Activated T-helper 1 cell treated with anti-CD3 and anti-CD28 coated beads, Interleukin-12 subunit alpha, Interleukin-12 subunit beta, Interleukin-2, Interleukin-4 antibody, amounts not matched to agents 30 ng/mL and 10 ng/mL and 1 ng/mL, durations not matched to agents 14 hours and 24 hours and 36 hours (primary cell): ENCODE measurements at places on chromosomes 7 and 10.

- peak; percentile 15 for DNase-seq
These were observed 38.0 kb downstream of the PRKAG2 start for GRCh38 chr7:151838861-151839381.

DNA sequence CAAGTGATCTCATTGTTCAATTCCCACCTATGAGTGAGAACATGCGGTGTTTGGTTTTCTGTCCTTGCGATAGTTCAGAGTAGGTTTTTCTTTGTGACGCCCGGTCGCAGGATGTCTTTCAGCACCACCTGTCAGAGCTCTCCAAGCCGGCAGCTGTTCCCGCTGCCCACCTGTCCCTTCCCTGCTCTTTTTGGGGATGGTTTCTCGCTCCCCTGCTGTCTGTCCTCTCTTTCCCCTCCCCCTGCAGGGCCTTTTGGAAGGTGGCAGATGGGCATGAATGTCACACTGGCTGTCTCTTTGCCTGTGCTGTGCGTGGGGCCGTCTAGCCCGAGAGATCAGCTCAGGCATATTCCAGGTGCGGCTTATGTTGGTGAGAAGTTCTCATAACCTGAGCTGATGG, 137.0 kb downstream of the GRK5 start:
- no peak for DNase-seq

DNA sequence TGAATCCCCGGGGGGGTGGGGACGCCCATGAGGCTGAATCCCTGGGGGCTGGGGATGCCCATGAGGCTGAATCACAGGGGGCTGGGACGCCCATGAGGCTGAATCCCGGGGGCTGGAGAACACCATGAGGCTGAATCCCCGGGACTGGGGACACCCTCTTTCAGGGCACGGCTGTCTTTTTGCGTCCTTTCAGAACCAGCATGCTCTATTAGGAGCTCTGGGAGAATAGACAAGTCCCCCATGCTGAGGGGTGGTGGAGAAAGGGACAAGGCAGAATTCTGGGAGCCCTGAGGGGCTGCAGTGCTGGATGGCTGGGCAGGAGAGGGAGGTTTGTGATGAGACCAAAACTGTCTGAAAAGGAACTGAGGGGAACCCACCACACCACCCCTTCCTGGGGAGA, 257.3 kb upstream of the TCERG1L start:
- no peak for DNase-seq

DNA sequence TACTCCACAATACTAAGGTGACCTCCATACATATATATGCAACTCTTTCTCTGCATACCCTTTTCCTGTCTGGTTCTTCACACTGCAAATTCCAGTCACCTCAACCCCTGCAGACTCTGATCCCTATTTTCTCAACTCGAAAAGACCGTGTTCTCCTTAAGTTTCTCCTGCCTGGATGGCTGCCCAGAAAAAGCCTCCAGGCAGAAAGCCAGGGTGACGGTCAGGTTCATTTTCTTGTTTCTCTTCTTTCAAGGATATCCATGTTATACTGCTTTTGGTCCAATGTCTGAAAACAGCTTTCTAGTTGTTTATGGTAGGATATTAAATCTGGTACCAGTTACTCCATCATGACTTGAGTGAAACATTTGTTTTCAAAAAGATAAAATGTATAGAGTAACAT, 267.8 kb upstream of the MYO3A start:
- no peak for DNase-seq

DNA sequence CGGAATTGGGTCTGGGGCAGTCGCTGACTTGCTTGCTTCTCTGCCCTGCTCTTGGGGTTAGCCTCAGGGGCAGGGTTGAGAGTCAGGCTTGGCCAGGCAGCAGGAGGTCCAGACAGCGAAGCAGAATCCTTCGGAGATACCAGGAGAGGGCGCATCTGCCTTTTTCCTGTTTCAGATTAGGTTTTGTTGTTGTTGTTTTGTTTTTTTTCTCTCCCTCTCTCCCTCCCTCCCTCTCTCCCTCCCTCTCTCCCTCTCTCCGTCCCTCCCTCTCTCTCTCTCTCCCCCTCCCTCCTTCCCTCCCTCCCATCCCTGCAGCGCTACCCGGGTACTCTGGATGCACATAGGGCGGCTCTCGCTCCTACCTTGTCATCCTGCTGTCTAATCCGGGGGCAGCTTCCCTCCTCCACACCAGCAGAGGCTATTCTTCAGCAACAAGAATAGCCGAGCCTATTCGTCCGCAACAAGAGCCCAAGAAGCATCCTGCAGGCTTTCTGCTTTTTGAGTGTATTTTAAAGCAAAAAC, 758 bp upstream of the OPTN start:
- DNase-seq: peak; percentile 54

DNA sequence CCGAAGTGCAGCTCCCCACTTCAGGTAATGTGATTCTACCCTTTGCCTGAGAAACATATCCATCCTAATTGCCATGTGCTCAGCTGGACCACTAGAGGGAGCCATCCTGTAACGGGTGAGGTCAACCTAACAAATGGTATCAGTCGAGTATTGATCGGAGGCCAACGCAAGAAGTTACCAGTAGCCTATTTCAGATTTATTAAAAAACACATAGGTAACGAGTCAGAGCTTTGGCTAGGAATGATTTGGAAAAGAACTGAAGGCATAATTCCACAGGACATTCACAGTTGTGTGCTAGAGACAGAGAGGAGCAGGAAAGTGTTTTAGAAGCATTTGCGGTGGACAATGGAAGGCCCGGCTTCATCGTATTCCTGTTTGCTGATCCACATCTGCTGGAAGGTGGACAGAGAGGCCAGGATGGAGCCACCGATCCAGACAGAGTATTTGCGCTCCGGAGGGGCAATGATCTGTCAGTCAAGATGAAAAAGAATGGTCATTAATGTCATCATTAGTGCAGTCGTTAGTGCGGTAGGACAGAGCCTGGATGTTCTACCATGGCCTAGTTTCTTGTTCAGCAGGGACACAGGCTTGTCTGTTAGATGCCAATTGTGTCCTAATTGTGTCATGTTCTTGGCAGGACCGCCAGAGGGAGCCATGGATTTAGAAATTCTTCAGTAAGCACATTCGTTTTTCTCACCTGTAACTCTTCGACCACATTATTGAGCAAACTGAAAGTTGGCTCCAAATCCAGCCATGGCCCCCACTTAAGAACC, 17.5 kb downstream of the ACTA2 start:
- peak; percentile 56 for DNase-seq

DNA sequence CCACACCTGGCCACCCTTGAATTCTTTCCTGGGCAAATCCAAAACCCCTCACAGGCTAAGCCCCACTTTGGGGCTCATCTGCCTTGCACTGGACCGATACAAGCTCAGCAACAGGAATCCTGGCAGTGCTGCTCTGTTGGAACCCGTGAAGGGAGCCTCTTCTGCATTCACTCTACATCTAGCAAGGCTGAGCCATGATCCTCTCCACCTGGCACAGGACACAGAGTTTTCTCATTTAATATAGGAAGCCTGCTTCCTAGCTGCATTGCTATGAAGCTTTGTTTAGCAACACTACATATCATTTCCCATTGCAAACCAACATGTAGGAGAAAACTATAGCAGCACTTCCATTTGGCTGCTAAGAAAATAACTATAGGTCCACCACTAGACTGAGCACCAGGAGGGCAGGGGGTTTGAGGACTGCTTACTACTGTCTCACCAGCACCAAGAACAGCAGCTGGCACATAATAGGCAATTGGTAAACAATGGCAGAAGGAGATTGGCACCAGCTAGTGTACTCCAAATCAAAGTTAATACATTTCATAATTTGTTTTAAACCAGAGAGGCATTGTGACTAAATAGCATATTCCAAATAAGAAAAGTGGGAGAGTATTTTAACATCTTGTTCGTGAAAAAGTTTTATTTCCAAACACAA, 56.1 kb downstream of the CPVL start:
- DNase-seq: no peak

DNA sequence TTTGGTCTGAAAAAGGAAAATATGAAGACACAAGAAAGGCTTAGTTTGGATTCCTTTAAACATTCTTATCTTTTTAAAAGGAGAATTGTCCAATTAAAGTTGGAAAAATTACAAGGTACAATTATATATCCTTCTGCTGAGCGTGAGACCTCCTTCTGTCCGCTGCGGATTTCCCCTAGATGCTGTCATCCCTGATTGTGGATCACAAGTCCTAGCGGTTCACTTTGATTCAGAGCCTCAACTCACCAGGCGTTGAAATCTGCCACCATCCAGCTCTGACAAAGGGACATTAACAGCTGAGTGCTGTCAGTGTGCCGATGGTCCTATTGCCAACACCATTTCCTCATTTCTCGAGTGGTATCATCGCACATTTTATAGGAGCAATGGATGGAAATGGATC, 73.1 kb upstream of the PTER start:
- DNase-seq: no peak

GRCh38 chr10:62732841-62733653, 71.5 kb upstream of the ADO start:
- DNase-seq: peak; percentile 64

DNA sequence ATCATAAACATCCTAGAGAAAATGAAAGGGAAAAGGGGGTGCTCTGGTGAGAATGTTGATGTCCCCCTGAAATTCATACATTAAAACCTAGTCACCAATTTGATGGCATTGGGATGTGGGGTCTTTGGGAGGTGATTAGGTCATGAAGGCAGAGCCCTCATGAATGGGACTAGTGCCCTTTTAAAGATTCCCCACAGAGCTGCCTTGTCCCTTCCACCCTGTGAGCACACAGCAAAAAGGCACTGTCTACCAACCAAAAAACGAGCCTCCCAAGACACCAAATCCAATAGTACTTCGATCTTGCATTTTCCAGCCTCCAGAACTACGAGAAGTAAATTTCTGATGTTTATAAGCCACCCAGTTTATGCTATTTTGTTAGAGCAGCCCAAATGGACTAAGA, 47.6 kb downstream of the OSBPL3 start:
- no peak for DNase-seq

DNA sequence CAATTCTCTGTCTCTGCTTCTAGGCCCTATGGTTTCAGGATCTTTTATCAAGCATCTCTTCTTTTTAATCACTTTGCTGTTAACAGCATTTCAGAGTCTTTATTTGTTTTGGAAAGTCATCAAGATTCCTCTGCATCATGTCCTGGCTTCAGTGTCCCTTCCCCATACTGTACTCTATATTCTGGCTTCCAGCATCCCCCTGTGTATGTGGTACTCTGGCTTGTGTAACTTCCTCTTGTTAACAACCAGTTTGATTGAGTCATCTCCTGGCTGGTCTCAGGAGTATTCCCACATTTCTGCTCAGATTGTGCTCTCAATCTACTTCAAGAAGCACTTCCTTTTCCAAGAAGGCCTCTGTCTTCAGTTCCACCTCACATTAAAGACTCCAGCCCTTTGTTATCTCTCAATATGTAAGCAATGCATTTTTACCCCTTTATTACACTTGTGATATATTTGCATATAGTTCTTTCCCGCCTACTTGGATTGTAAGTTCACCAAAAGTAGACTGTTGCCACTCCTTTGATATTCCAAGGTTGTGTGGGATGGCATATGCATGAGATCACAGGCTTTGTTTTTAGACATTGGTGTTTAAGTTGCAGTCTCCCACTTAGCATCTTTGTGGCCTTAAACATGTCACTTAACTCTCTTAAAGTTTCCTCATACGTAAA, 15.1 kb upstream of the ATE1 start:
- no peak for DNase-seq

- no peak for DNase-seq
These were observed 170.9 kb downstream of the POLR1F start for GRCh38 chr7:19537942-19538401.

GRCh38 chr7:36810489-36810888, 86.2 kb upstream of the AOAH start:
- DNase-seq: no peak

DNA sequence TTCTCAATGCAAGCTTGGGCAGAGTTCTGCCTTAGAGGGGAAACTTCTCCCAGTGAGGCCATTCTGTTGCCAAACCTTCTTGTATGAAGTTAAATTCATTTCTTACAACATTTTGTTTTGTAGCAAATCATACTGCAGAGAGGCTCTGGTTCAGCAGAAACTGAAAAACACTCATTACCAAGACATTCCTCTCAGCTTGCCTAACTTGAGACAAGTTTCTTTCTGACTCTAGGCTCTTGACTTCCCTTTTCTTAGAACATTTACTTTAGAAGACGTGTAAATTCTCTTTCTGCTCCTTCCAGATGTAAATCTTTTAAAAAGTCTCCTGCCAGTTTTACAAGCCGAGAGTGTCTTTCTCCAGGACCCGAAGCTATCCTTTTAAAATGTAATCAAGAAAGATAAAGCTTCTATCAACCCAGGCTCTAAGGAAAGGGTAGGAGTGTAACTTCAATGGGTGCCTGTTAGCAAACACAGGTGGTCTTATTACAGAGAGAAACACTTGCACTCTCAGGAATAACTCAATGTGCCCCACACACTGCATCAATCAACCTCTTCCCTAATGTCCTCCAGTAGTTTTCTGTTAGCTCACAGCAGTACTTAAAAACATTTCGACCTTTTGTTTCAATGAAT, 80.5 kb upstream of the TAS2R16 start:
- DNase-seq: no peak

- DNase-seq: peak; percentile 42
These were observed 644 bp downstream of the PPP1R35 start for GRCh38 chr7:100435401-100436304.

- no peak for DNase-seq
These were observed 223.5 kb upstream of the PITRM1 start for GRCh38 chr10:3396116-3396515.

- no peak for DNase-seq
These were observed 109.9 kb upstream of the ABI1 start for GRCh38 chr10:26970667-26971066.

DNA sequence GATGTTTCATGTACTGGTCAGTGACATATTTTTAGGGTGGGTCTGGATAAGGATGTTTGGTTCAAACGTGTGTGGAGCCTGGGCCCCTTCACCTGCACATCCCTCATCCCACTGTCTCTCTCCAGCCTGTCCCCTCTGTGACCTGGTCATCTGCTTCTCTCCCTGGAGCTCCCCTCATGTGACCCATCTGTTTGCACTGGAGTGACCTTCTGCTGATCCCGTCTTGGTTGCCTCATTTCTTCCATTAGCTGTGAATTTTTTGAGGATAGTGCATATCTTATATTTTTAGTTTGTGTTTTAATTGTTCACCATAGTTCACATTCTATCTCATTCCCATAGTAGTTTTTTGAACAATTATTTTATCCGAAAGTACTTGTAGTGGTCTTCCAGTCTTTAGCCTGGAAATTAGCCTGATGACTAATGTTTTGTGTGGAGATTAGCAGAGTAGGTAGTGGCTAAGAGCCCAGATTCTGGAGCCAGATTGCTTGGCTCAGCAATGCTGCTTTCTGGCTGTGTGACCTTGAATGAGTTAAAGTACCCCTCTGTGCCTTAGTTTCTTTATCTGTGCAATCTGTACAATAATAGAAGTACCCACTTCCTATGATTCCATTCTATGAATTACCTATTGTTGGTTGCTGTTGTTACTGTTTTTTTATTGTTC, 224.5 kb downstream of the LRMDA start:
- DNase-seq: no peak

- DNase-seq: no peak
These were observed 41.8 kb downstream of the CD36 start for GRCh38 chr7:80679921-80680907.
